Ascending aorta (tissue), 2 donors: ENCODE measurements at places on chromosomes 16 and 17.
A peak's percentile ranks its signal among the peaks of the same experiment; 100 is the strongest.

- DNase-seq = peak; percentile 80
These were observed 209.7 kb downstream of the RBFOX3 start for GRCh38 chr17:79400989-79401703.

DNA sequence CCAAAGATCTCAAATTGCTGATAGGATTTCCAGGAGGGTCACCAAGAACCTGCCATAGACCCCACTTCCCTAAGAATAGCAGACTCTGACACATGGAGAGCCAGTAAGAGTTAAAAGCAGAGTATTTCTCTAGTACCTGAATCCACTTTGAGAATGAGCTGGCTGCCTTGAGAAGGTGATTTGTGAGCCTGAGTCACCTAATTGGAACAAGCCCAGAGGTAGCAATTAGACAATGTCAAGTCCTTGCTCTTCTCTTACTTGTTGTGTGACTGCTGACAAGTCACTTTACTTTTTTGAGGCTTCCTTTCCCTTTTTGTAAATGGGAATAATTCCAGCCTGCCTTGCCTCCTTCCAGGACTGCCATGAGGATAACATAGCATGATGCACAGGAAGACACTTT is 76.1 kb upstream of the ASIC2 start:
- no peak for DNase-seq

DNA sequence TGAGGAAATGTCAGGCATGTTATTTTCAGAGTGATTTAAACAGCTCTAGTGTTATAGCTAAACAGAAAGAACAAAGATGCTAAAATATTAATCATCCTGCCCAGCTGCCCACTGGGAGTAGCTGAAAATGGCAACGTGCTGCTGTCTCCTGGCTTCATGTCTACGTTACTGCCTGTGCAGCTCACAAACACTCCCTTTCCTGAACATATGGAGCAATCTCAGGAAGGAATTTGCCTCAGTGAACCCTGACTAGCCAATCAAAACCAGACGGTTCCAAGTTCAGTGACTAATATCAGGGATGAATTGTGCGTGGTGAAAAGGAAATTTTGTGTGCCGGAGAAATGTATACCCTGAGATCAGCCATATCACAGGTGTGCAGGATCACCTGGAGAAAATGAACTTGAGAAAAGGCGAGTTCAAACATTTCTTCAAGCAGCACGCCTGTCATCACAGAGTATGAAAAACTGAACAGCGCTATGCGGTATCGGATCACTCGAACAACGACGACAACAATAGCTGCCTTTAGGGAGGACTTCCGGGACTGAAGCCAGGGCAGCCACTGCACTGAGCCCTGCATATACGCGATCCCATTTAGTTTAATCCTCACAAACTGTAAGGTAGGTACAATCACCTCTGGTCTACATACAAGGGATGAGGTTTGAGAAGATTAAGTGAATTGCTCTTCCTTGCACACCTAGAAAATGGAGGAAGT is 110.3 kb downstream of the STX8 start:
- DNase-seq = peak; percentile 73

GRCh38 chr17:40382251-40382650 is 17.7 kb upstream of the GJD3 start:
- no peak for DNase-seq

DNA sequence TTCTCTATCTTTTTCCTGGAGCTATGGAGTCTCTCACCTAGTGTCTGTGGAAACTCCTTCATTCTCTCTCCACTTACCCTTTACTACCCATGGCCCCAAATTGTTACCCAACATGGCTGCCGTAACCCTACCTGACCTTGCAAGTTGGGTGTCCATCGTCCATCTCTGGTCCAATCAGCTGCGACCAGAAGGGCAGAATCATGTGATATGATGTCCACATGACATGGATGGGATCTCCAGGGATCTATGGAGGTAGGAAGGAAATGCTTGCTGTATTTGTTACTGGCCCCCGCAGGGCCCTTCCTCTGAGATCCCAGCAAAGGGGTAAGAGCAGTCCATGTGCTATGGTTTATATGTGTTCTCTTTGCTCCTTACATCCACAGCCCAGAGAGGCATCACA is 8.0 kb upstream of the DRC7 start:
- no peak for DNase-seq

GRCh38 chr17:67751101-67752074 is 33.7 kb downstream of the NOL11 start:
- no peak for DNase-seq

- no peak for DNase-seq
These were observed 70.2 kb downstream of the IRF8 start for GRCh38 chr16:85969159-85969558.

GRCh38 chr16:55301385-55302008 is 22.5 kb upstream of the IRX6 start:
- DNase-seq = no peak

- no peak for DNase-seq
These were observed 131.6 kb upstream of the PLCG2 start for GRCh38 chr16:81647527-81647926.

DNA sequence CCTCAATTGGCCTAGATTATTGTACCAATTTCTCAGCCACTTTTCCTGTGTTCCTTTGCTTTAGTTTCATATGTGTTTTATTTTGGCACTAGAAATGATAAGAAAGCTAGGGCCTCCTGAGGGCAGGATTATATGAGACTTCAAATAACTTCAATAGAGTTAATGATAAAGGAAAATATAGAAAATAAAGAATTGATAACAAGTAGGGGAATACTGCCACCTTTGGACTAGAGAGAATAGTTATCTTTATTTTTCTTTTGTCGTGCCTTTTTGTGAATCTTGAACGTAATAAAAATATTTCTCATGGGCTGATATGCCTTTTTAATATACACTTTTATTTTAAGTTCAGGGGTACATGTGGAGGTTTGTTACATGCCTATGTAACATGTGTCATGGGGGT is 29.3 kb upstream of the RBL2 start:
- no peak for DNase-seq

DNA sequence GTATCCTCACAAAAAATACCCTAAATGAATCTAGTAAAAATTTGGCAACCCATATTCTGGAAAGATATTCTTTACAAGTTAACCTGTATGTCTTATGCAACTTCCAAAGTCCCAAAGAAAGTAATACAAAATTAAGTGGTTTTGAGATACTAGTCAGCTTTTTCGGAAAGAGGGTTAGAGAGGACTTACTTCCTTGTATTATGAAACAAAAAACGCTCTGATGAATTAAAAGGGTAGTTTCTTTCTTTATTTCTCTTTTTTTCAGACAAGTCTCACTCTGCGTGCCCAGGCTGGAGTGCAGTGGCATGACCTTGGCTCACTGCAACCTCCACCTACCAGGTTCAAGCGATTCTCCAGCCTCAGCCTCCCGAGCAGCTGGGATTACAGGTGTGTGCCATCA is 51.6 kb downstream of the KANSL1 start:
- no peak for DNase-seq

DNA sequence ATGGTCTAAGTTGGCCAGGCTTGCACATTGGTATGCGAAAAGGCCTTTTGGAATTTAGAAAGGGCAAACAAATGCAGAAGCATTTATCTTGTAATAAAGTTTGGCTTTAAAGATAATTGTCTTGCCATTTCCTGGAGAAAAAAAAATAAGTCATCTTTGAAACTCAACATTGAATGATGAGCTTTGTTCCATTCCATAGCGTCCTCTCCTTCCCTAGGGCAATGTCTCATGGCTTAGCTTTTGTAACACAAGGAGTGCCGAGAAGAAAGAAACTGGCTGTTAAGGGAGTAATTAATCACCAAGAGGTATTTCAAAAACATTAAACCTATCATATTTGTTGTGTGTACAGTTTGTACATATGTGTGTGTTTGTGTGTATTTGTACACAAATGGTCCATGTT is 372.3 kb downstream of the NPIPA8 start:
- DNase-seq = no peak

GRCh38 chr17:82236142-82236971 is 7.5 kb downstream of the SLC16A3 start:
- no peak for DNase-seq

DNA sequence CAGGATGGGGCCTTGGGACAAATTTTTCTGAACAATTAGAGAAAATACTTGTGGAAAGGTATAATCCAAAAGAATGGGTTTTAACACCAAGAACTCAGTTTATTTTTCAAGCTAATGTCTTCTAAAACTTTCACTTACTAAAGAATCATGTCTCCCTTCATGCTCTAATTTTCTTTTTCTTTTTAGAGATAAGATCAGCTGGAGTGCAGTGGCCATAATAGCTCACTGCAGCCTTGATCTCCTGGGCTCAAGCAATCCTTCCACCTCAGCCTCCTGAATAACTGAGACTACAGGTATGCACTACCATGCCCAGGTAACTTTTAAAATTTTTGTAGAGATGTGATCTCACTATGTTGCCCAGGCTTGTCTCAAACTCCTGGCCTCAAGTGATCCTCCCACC is 5.5 kb downstream of the OR4D1 start:
- DNase-seq = no peak

- DNase-seq = no peak
These were observed 273.9 kb upstream of the MAF start for GRCh38 chr16:79874391-79874790.

GRCh38 chr16:57658878-57659674 is 9.0 kb upstream of the ADGRG3 start:
- DNase-seq = no peak
